ENCODE measurements at places on chromosomes 2 and 18.

DNA sequence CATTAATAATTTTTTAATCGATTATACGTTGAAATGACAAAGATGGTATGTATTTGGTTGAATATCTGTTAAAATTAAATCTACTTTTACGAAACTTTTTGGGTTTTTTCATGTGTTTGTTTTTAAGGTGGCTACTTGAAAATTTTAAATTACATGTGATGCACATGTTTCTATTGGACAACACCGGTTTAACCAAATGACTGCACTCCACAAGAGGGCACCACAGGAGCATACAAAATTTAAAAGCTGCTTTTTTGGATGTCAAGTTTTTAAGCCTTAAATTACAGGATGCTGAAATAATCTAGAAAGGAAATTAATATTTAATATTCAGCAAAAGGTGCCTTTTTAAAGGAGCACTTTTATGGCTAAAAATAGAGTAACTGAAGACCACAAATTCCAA is 98.7 kb downstream of the ACVR1 start:
- H3K27ac ChIP-seq = no peak overlapping the region
- peaks cover 4% of the 10 kb centered on the region for H3K4me1 ChIP-seq
- no peaks in the 10 kb centered on the region for H3K27me3 ChIP-seq
- H3K4me3 ChIP-seq = no peak overlapping the region

DNA sequence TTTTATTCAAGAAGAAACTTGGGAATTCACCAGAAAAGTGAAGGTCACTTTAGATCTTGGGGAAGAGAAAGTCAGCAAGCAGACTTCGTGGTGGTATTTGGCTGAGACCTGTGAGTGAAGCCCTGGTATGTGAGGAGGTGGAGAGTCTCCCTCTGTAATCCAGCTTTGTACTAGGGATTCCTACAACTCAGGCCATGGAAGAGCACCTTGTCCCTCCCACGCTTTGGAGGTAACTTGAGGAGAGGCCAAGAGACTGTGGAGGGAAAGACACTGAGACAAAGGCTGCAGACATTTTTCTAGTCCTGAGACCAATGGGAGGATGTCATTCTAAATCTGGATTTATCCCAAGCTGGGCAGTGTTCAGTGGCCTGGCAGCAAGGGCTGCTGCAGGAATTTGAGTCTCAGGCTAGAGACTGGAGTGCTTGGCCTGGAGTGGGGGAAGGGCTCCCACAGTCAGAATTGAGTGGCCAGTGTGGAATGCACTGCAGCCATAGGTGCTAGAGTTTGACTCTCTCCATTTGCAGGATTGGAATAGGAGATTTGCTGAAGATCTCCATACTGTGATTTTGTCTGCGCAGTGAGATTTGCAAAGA is 219.0 kb downstream of the ACTR3 start:
- no peak overlapping the region for H3K27ac ChIP-seq
- no peaks in the 10 kb centered on the region for H3K27me3 ChIP-seq
- H3K4me1 ChIP-seq = no peaks in the 10 kb centered on the region
- H3K4me3 ChIP-seq = no peak overlapping the region
- H3K36me3 ChIP-seq = no peaks in the 10 kb centered on the region

DNA sequence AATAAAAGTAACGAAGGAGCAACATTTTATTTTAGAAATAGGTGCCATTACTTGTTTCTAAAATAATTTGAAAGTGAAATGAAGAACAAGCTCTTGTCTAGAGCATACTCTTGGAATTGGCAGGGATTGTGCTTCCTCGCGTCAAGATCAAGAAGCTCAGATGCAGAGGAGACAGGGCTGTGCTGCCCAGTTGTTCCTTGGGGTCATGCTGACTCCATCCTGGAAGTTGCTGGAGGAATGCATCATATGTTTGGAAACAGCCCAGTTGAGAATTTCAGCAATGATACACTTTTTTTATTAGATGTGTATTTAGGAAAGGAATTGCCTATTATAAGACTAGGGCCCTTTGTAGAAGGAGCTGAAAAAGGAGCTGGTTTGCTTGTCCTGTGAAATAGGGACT is 17.2 kb downstream of the LTBP1 start:
- no peaks in the 10 kb centered on the region for H3K27me3 ChIP-seq
- DNase-seq = no peak
- no peak overlapping the region for H3K27ac ChIP-seq
- no peaks in the 10 kb centered on the region for H3K4me1 ChIP-seq
- no peak overlapping the region for H3K4me3 ChIP-seq
- no peaks in the 10 kb centered on the region for H3K36me3 ChIP-seq

GRCh38 chr18:50092245-50092805 is 102.6 kb downstream of the MYO5B start:
- H3K4me1 ChIP-seq = no peaks in the 10 kb centered on the region
- no peak overlapping the region for H3K4me3 ChIP-seq
- no peak overlapping the region for H3K27ac ChIP-seq
- DNase-seq = no peak
